ENCODE measurements at places on chromosomes 2 and 18.

GRCh38 chr2:213419980-213420379, 135.7 kb downstream of the SPAG16 start:
- DNase-seq: no peak

DNA sequence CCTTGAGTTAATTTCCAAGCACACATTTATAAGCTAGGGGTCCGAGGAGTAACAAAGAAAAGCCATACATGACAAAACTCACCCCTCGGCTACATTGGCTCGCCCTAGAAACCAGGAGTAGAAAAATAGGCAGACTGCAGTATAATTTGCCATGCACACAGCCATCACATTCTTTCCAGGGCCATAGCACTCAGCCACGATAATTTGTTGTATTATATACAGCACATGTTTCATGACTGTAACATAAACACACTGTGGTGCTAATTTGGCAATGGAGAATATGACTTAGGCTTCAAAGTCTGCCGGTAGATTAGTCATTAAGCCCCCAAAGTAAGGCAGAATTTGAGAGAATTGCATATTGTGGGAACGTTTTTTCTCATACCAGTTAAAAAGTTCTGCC, 254.9 kb downstream of the ZNF521 start:
- no peak for DNase-seq

GRCh38 chr2:141557329-141558095, 573.3 kb downstream of the LRP1B start:
- DNase-seq: no peak

DNA sequence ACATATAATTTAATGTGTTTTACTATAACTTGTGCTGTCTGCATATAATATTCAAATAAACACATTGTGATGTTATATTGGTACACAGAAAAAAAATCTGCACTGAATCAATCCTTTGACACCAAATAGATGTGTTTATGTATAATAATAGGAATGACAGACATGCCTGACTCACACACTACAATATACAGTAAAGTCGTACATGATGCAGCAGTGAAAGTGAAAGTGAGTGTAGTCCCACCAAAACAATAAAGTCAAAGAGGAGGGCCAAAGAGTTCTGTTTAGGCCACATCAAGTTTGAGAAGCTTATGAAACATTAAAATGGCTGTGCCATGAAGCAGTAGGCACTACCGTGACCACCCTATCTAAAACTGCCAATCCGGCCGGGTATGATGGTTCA, 8.2 kb upstream of the RBM44 start:
- DNase-seq: no peak

GRCh38 chr2:126657636-126658318, 1.8 kb downstream of the GYPC start:
- DNase-seq: peak; percentile 51

DNA sequence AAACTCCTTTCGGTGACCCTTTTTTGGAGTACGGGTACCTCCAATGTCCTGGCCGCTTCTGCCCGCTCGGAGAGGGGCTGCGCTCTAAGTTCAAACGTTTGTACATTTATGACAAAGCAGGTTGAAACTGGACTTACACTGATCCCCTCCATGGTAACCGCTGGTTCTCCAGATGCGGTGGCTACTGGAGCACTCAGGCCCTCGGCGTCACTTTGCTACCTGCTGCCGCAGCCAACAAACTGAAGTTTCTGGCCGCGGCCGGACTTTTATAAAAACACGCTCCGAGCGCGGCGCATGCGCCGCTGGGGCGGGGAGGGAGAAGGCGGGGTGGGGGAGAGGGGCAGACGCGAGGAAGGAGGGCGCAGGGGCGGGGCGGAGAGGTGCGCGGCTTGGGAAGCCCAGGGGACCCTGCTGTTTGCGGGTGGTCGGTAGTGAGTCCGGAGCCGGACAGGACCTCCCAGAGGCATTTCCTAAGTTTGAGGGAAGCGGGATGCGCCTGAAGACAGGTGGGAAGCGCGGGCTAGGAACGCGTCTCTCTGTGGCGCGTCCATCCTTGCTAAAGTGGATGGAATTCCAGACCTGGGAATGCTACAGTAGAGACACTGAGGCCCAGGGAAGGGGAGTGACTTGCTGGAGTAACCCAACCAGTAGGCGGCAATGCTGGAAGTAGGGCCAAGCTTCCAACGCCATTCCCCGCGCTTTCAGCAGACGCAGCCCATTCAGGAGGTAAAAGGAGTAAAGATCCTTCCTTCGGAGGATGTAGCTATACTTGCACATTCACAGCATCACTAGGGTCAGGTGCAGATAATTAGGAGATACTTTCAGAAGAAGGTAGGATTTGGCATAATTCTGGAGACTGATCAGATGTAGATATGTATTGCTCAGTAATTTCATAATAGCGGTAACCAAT, at the start of gene CXCR4:
Gene CXCR4, minus strand, starts transcription at position 241 of the 910 bp plus-strand sequence. Its CDS starts 89 bp downstream, at position 152.
- peak; percentile 85 for DNase-seq

DNA sequence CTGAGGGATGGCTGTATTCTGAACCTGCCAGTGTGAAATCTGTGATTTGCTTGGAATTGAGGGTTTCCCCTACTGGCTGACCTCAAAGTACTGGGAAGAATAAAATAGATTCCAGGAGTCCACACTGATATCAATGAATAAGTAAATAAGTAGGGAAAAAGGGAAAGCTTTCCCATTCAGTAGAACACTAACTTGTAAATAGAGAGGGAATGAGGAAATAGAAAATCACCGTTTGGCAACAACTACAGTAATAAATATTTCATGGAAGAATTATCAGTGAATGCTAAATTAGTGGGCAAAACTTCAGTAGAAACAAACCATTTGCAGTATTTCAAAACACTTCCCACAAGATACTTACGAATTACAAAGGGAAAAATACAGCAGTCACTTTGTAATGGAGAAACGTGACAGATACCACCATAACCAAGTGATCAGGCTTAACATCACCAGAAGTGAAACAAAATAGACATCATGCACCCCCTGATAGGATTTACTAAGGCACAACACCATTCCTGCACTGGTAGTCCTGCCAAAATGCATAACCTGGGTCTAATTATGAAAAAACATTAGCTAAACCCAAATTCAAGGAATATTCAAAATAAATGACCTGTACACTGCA, 88.5 kb downstream of the ICA1L start:
- DNase-seq: no peak

DNA sequence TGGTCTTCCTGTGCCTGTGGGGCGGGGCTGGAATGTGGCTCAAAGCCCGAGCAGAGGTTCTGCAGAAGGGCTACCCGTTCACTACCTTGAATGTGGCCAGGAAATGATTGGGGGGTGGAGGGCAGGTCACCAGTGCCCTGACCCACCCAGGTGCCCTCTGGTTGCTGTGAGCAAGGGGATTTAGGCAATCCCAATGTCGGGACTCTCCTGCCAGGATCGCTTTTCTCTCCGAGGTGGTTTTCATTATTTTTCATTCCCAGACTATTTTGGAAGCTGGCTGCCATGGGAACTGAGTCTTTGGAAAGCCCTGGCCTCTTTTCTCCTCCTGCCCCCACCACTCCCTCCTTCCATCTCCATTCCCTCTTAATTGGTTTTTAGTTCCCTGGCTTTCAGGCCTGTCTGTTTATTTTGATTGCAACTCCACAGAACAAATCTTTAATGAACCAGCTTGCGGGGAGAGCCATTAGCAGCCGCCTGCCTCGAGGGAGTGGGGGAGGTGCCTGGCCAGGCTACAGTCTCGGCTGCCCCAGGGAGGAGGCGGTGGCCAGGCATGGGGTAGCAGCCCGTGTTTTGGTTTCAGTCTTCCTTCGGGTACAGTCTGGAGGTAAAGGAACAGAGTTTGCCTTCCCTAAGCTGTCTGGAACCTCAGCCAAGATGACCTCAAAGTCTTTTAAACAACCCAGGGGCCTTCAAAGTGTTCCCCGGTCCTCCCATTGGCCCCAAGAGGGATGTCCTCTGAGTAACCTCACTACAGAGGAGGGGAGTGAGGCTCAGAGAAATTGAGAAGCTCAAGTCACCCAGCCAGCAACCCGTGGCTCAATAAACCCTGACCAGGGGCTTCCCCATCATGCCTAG, 114.4 kb upstream of the HAAO start:
- no peak for DNase-seq

GRCh38 chr18:46310675-46311345, 206.6 kb downstream of the HAUS1 start:
- no peak for DNase-seq

- DNase-seq: no peak
Observed at GRCh38 chr18:5516841-5517240, 27.0 kb downstream of the EPB41L3 start.

DNA sequence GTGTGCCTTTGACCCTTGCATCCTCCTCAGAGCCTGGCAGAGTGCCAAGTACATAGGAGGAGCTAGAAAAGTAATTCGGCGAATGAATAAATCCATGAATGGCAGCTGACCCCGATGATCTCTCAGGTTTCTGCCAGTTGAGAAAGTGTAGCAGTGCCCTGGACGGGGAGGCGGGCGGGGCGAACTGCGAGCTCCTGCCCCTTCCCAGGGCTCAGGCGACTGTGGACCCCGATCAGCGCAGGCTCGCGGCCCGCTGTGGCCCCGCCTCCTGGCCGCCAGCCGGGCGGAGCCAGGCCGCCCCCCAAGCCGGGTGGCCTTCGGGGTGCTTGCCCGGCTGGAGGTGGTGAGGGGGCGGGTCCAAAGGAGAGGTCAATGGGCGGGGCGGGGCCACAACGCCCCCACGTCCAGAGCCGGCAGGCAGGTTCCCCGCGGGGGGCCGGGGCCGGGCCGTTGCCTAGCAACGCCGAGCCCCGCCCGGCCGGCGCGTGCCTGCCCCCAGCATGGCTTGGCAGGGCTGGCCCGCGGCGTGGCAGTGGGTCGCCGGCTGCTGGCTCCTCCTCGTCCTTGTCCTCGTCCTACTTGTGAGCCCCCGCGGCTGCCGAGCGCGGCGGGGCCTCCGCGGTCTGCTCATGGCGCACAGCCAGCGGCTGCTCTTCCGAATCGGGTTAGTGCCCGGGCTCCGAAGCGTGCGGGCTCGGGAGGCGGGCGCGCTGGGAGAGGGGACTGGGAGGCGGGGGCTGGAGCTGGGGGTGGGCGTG, 30.6 kb upstream of the TMBIM1 start:
- DNase-seq: peak; percentile 25

DNA sequence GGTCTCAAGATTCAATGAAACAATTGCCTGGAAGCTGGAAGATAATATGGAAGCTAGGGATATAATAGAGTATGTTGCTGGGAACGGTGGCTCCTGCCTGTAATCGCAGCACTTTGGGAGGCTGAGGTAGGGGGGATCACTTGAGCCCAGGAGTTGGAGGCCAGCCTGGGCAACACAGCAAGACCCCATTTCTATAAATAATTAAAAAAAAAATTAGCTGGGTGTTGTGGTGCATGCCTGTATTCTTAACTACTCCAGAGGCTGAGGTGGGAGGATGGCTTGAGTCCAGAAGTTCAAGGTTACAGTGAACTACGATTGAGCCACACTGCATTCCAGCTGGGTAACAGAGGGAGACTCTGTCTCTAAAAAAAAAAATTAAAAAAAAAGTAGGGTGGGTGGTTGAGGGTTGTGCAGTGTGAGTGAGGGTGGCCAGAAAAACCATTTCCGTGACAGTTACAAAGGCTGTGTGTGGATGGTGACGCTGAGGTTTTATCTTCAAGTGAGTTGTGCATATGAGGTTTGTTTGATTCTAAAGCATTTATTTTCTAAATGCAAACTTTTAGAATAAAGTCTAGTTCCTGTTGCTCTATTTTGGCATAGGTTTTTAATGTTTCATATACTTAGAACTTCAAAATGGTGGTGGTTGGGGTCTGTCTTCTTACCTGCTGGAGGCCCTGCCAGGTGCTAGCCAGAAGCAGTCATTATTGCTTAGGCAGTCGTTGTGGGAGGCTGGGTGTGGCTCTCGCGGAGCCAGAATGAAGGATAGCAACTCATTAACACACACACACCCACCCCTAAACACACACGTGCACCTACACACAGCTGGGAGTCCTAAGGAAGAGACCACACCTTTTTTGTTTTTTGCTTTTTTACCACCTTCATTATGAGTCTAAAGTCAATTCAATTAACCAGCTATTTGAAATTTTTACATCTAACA, 4.7 kb upstream of the IL1R2 start:
- no peak for DNase-seq
